Spinal cord (tissue), 10 donors: ENCODE measurements at places on chromosomes 16 and 17. TPM values are rescaled to one million over a fixed set of nuclear protein-coding genes. Genes with fewer than 3 reads are reported as not detected.

NUBP1 gene
- 13.1 TPM for total RNA-seq

NPIPB6 gene
- 2.5 TPM for total RNA-seq

CACNG5 gene
- total RNA-seq, result 12.2 TPM

SLFN12 gene
- 18.5 TPM for total RNA-seq

DNA sequence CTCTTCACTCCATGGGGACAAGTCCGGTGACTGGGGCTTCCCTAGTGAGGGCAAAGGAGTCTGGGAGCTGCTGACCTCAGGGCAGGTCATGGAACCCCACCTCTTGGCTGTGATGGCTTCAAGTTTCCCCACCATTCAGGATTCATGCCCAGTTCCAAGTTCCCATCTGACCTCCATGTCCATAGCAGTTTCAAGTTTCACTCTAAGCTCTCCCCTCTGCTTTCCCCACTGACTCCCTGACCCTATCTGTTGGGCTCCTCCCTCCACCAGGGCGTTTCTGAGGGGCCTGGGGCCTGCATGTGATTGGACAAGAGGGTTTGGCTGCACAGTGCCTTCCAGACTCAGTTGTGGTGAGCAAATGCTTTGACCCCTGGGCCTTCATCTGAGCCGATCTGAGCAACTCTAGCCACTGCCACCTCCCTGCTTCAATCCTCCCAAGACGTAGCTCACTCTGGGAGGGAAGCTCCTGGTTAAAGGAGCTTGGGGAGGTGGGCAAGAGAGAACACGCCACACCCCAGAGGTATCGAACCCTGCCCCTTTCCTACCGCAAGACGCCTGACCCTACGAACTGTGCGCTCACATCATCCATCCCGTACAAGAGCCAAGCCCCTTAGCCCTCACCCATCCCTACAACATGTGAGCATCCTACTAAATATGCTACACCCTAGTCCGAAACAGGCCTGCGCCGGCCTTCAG, 8.3 kb downstream of the ZNF629 start:
- H3K36me3 ChIP-seq, result peaks cover 68% of the 10 kb centered on the region
- no peak for DNase-seq
- no peaks in the 10 kb centered on the region for H3K27me3 ChIP-seq
- H3K4me3 ChIP-seq, result no peak overlapping the region
- no peak overlapping the region for H3K27ac ChIP-seq
- H3K4me1 ChIP-seq, result peaks cover 32% of the 10 kb centered on the region

GRCh38 chr17:81740395-81740961, 28.4 kb downstream of the SLC25A10 start:
- no peaks in the 10 kb centered on the region for H3K36me3 ChIP-seq
- H3K4me1 ChIP-seq, result peaks cover 5% of the 10 kb centered on the region
- DNase-seq, result no peak
- H3K27me3 ChIP-seq, result no peaks in the 10 kb centered on the region

GRCh38 chr16:66988197-66988788, at the start of gene CES4A:
CES4A (plus strand) TSS chr16:66988589; CDS start chr16:66988773, 184 bp downstream.
- H3K27ac ChIP-seq, result no peak within 1 kb of the TSS
- no peaks in the 10 kb centered on the region for H3K36me3 ChIP-seq
- no peaks in the 10 kb centered on the region for H3K4me1 ChIP-seq
- no peaks in the 10 kb centered on the region for H3K27me3 ChIP-seq
- DNase-seq, result no peak
- no peak within 1 kb of the TSS for H3K4me3 ChIP-seq
